ENCODE measurements at places on chromosomes 12 and 14.

GRCh38 chr12:42056130-42056529, 88.5 kb downstream of the GXYLT1 start:
- no peak for DNase-seq

GRCh38 chr14:91998667-91999570, 40.9 kb downstream of the TRIP11 start:
- no peak for DNase-seq

- no peak for DNase-seq
Measured at GRCh38 chr14:69708049-69708448, 58.9 kb upstream of the SRSF5 start.

GRCh38 chr12:62799126-62799736, 135.7 kb downstream of the PPM1H start:
- DNase-seq = peak; percentile 92

GRCh38 chr12:81207664-81208063, 129.8 kb downstream of the ACSS3 start:
- DNase-seq = no peak

DNA sequence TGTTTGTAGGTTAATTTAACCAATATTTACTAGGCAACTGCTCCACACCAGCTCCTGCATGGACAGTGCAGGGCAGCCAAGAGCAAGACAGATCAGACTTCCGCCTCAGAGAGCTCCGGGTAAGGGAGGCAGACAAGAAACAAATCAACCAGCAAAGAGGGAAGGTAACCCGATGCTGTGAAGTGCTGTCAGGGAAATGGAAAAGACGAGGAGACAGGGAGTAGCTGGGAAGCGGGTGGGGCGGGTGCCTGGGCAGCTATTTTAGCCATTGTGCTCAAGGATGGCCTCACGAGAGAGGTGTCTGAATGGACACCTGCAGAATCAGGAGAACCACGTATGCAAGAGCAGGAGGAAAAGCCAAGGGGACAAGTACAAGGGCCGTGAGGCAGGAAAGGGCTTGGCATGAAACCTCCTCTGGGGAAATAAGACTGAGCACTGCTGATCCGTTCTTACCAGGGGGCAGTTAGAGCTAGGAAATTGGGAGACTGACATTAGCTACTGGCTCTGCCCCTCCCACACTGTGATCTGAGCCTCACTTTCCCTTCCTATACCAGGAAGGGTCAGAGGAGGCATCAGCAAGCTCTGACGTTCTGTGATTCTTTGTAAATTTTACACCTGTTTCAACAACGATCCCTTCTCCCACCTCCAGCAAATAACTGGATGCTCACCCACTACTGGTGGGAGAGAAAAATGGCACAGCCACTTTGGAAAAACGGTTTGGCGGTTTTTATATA, 6.5 kb upstream of the TMEM119 start:
- DNase-seq = no peak

DNA sequence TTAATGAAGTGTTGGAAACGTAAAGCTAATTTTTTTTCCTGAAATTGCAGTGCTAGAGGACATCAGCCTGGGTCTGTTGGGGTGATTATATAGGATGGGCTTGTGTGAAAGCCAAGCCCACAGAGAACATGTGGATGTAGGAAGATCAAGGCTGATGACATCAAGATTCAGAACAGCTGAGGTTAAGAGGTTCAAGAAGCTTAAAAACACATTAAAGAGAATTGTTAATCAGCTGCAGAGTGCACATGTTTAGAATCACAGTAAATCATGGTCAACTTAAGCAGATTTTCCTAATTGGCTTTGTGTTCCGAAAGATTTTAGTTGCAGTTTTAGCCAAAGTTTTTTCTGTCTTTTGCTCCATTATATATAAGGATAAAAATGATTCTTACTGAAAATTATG, 87.9 kb upstream of the PRICKLE1 start:
- peak; percentile 95 for DNase-seq

- DNase-seq = no peak
Measured at GRCh38 chr14:99352688-99353280, 80.8 kb upstream of the BCL11B start.

- no peak for DNase-seq
Measured at GRCh38 chr12:64105026-64105425, 117.1 kb downstream of the KICS2 start.

DNA sequence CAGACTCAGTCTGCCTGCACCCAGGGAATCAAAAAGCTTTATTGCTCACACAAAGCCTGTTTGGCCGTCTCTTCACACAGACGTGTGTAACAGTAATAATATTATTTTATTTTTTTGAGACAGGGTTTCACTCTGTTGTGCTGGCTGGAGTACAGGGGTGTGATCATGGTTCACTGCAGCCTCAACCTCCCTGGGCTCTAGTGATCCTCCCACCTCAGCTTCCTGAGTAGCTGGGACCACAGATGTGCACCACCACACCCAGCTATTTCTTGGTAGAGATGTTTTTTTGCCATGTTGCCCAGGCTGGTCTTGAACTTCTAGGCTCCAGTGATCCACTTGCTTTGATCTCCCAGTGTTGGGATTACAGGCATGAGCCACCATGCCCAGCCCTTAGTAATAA, 88.4 kb upstream of the DCD start:
- no peak for DNase-seq

DNA sequence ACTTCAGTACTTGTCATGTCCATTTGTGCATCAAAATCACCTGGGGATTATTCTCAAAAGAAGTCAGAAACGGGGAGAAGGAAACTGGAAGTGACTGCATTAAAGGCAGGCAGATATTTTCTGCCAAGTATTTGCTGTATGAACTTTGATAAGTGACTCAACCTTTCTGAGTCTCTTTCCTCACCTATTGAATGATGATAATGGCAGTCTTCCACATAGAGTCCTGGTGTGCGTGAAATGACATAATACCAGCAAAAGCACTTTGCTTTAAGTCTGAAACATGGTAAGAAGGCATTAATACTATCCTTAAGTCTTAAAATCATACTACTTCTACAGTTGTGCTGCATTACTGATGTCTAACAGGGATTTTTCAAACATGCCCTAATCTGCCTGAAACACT, 278.5 kb downstream of the ADAMTS20 start:
- DNase-seq = no peak

DNA sequence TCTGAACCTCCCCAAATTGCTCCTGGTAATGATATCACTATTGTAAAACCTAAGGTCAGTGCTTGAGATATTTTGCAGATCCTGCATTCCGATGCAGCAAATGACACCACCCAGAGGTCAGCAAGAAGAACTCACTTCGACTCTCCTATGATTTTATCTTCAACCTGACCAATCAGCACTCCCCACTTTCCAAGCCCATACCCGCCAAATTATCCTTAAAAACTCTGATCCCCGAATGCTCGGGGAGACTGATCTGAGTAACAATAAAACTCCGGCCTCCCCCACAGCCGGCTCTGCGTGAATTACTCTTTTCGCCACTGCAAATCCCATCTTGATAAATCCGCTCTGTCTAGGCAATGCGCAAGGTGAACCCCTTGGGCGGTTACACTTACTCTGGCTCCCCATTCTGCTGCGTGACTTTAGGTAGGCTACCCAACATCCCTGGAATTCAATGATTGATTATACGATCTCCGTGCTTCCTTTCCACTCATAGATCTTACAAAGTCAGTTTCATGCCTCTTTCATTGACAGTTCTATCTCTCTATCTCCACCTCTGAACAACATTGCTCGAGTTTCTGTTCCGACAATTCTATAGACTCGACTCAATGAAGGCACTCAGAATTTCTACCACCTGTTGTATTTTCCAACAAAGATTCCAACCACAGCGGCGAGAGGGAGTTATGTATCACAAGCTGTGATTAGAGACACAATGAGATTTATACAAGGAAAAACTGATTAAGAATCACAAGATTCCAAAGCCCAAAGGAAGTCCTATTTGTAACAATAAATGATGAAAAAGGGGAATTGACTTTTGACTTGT, 939 bp downstream of the NPC2 start:
- DNase-seq = peak; percentile 47

DNA sequence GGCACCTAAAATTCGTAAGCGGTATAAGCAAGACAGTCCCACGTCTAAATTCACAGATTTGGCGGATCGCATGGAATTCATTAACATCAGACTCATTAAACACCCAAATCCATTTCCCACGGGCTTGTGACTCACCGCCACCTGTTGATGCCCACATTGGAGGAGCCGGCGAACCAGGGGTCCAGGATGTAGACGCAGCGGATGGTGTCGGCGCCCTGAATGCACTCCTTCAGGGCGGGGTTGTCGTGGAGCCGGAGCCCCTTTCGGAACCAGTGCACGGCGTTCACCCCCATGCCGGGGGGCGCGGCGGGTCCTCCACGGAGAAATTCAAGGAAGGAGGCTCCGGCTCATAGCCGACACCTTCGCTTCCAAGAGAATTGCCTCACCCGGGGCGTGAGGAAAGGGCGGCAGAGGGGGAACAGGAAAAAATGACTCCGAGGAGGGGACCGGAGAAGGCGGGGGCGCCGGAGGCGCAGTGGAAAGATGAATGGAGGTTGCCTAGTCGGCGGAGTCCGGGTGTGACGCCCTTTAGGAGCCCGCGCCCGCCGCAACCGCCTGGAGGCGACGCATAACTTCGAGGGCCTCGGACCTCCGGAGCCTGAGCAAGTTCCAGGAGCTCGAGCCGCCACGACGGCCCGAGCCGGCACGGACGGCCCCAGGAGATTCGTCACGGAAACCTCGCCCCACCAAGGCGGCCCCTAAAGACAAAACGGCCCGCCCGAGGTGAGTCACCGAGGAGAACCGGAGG, 506 bp downstream of the CRY1 start:
- peak; percentile 69 for DNase-seq

DNA sequence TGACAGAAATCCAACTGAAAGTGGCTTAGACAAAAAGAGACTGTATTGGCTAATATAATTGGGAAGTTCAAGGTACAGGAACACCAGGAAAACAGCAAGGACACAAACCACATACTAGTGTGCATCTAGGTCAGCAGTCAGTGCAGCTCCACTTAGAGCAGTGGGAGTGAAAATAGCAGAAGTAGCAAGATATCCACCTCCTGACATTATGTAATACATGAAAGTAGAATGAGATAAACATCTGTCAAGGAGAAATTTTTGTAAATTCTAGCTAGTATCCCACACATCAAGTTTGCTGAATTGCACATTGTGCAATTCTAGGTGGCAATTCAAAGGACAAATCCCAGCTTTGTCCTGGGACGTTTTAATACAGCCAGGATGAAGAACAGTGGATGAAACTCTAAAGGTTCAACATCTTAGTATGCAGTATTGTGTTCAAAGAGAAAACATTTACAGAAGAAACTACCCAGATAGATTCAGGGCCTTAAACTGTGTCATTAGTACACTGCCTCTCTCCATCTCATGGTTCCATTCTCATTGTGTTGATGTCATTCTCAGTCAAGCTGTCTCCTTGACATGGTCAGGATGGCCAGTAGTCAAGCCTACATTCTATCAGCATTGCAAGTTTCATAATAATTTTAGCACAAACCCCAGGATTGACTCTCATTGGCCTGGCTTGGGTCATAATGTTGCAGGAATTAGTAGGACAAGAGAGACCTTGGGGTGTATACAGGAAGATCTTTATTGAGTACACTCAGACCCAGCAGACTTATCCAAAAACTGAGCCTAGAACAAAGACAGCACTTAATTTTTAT, 56.8 kb downstream of the SDR9C7 start:
- DNase-seq = no peak

- DNase-seq = peak; percentile 44
Measured at GRCh38 chr12:6644903-6645302, 2.3 kb downstream of the ACRBP start.

GRCh38 chr12:120140603-120141002, 24.1 kb upstream of the RAB35 start:
- no peak for DNase-seq

- no peak for DNase-seq
Measured at GRCh38 chr12:87405918-87406317, 623.3 kb downstream of the C12orf50 start.

DNA sequence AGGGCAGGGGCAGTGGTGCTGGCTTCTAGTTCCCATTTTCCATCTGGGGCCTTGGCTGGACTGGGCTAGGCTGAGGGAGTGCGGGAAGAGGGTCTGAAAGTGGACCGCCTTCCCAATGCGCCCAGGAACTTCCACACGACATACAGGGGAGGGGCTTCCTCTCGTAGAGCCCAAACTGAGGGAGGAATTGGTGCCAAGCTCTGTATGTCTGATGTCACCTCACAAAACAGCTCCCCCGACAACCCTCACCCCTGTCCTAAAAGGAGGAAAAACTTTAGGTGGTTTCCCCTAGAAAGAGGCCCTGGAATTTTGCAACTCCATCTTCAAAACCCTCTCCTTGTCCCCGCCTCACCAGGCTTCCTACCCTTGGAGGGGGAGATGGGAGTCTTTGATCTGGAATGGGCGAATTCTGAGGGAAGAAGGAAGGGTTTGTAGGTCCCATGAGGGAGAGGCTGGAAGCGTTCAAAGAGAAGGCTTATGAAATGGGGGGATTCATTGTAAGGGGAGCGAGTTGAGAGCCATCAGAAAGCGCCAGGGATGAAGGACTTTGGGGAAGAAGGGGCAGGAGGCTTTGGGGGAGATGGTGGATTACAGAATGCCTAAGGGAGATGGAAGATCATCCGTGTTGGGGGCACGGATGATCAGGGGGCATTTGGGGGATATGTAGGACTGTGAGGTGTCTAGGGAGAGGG, 844 bp downstream of the GLTP start:
- peak; percentile 38 for DNase-seq

DNA sequence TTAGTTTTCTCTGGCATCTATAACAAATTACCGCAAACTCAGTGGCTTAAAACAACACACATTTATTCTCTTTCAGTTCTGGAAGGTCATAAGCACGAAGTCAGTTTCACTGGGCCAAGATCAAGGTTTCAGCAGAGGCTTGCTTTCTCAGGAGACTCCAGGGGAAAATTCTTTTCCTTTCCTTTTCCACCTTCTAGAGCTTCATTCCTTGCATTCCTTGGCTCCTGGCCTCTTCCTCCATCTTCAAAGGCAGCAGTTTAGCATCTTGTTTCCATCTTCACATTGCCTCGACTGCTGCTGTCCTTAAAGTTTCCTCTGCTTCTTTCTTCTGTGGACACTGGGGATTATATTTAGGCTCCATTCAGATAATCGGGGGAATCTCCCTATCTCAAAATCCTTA, 106.1 kb downstream of the PDE3A start:
- DNase-seq = no peak

DNA sequence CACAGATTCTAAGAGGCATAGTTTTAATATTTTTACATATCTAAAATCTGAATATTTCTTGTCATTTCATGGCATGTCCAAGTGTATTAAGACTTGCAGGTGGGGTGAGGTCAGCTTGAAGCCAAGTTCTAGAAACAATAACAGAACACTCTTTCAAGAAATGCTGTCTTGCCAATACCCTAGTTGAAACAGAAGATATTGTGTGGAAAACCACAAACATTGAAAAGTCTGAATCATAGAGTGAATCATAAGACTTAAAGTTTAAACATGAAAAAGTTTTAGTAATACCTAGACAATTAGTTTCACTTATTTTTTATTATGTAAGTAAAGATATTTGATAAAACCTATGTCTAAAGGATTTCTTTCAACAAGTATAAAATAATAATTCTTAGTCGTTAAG, 191.5 kb upstream of the CAND1 start:
- no peak for DNase-seq

GRCh38 chr14:36129181-36129580, 47.3 kb downstream of the PTCSC3 start:
- no peak for DNase-seq
